Astrocyte of the hippocampus (primary cell): ENCODE measurements at places on chromosomes 16 and 17.

GRCh38 chr17:78537217-78537860 is 39.9 kb downstream of the DNAH17 start:
- no peak for DNase-seq

DNA sequence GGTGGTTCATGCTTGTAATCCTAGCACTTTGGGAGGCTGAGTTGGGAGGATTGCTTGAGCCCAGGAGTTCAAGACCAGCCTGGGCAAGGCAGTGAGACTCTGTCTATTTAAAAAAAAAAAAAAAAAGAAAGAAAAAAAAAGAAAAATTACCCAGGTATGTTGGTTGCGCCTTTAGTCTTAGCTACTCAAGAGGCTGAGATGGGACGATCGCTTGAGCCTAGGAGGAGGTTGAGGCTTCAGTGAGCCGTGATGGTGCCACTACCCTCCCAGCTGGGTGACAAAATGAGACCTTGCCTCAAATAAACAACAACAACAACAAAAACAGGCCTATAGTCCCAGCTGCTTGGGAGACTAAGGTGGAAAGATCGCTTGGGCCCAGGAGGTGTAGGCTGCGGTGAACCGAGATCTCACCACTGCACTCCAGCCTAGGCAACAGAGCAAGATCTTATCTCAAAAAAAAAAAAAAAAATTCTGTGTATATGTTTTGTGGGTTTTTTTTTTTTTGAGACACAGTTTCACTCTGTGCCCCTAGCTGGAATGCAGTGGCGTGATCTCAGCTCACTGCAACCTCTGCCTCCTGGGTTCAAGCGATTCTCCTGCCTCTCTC is 12.5 kb upstream of the ANKRD40CL start:
- no peak for DNase-seq

GRCh38 chr16:2275476-2276367 is 7.8 kb upstream of the RNPS1 start:
- DNase-seq = no peak

DNA sequence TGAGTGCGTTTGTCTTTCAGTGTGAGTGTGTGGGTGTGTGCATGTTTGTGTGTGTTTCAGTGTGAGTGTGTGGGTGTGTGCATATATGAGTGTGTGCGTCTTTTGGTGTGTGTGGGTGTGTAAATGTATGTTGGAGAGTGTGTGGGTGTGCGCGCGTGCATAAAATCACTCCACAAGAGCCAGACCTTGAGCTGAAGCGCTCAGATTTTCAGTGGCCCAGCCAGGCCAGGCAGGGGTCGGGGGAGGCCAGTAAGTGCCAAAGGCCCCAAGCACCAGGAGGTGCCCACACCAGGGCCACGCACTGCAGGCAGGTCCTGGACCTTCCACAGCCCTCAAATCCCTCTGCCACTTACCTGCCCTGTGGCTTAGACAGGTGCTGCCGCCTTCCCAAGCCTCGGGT is 184.0 kb downstream of the SOX9 start:
- DNase-seq = no peak

GRCh38 chr16:78583441-78583840 is 484.0 kb downstream of the WWOX start:
- DNase-seq = no peak

GRCh38 chr16:23334950-23335349 is 32.8 kb downstream of the SCNN1B start:
- DNase-seq = no peak

GRCh38 chr17:8674344-8675305 is 44.1 kb upstream of the MYH10 start:
- DNase-seq = no peak

- no peak for DNase-seq
These were observed 92.9 kb upstream of the CHMP6 start for GRCh38 chr17:80898716-80899115.

DNA sequence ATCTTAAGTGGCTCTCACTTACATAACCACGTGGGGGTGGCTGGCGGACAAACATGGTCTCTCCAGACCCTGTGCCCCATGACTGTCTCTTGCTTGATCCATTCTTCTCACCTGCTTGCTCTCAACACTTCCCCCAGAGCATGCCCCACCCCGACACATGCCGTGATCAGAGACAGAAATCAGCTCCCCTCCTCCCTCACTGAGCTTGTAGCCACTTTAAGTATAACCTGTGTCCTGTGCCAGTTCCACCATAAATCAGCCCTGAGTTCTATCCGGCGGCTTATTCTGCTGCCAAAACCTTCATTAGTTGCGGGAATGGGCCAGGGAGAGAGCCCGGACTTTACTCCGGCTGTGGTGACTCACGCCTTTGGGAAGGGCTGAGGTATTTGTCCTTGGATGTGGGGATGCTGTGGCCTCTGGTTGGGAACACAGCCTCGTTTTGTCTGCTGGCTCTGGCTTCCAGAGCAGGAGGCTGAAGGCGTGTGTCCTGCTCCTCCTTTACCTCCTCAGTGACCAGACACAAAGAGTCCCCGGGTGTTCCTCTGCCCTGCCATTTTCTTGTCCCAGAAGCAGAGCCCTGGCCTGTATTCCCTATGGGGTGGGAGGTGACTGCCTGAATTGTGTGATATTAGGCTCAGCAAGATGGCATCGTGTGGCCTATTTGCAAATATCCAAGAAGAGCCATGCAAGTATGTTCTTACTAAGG is 21.1 kb downstream of the ANKRD40 start:
- peak; percentile 96 for DNase-seq

DNA sequence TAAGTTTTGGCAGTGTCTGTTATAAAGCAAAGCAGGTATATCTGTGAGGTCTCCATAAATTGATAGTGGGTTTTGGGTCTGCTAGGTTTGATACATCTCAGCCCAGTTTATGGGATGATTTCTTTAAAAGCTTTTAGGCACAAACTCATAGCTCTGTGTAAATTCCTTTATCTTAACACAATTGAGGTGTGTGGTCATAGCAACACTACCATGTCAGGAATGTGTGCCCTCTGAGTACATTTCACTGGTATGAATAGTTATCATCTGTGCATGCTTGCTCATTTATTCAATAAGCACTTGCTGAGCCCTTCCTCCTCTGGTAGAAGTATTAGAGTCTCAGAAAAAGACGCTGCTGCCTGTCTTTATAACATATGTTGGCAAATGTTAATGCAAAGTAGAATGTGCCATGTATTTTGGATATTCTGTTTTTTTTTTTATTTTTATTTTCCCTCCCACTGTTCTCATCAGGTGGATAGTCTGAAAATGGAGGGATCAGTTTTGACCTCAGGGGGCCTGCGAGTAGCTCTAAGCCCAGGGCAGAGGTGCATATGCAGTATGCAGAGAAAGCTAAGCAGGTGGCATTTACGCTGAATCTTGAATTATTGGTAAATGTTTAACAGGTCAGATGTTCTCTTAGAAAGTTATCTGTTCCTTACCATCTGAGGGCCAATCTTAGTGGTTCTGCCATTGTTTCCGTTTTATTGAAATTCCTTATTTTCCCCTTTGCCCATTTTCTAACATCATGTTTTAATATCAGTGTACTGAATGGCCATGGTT is 90.7 kb downstream of the WNT3 start:
- DNase-seq = peak; percentile 85

DNA sequence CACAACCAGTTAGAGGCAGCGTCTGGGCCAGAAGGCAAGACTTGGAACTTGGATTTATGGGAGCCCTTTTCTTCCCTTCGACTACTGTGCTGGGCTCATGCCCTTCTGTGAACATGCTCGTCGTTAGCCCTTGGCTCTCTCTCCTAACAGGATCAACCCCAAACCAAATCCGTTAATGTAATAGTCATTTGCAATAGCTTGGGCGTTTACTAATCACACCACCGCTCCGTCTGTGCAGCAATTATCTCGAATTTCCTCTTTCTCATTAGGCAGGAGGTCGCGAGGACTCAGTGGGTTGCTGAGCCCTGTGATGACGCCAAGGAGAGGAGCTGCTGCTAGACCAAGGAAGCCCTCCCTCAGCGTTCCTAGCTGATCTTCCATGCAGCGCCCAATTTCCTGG is 114.7 kb downstream of the ENGASE start:
- DNase-seq = no peak

GRCh38 chr17:81253358-81254131 is 14.4 kb downstream of the NDUFAF8 start:
- peak; percentile 64 for DNase-seq

- peak; percentile 67 for DNase-seq
These were observed 1.5 kb downstream of the NTN1 start for GRCh38 chr17:9022573-9023391.

GRCh38 chr16:74034862-74035261 is 261.8 kb upstream of the PSMD7 start:
- DNase-seq = peak; percentile 30

GRCh38 chr17:30450125-30451027 is 26.8 kb upstream of the GOSR1 start:
- peak; percentile 14 for DNase-seq

DNA sequence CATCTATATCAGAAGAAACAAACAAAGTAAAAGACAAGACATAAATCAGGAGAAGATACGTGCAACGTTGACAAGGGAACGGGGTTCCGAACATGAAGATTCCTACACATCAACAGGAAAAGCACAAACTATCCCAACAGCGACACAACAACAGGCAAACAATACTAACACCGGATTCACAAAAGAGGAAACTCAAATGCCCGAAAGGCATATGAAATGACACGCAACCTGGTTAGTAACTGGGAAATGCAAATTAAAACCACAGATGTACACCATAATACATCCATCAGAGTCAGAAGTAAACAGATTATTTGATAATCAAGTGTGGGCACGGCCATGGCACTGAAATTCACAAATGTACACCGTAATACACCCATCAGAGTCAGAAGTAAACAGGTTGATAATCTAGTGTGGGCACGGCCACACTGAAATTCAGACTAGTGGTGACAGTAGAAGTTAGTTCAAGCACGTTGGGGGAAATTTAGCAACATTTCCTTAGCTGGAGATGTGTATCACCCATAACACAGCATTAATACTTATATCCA is 171.9 kb upstream of the RPH3AL start:
- no peak for DNase-seq

- no peak for DNase-seq
These were observed 5.1 kb downstream of the HEATR6 start for GRCh38 chr17:60073621-60074020.

DNA sequence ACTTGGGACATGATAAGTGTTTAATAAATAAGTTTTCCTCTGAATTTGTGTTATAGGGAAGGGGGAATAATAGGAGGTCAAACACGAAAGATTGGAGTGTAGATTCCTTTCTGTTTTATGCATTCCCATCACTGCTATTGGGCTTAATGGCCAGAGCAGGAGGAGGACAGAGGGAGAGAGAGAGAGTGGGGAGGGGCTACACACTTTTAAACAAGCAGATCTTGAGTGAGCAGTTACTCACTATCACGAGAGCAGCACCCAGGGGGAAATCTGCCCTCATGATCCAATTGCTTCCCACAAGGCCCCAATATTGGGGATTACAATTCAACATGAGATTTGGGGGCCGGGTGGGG is 505.0 kb downstream of the GRIN2A start:
- DNase-seq = no peak

GRCh38 chr17:68054296-68054900 is 18.9 kb downstream of the KPNA2 start:
- DNase-seq = peak; percentile 81

DNA sequence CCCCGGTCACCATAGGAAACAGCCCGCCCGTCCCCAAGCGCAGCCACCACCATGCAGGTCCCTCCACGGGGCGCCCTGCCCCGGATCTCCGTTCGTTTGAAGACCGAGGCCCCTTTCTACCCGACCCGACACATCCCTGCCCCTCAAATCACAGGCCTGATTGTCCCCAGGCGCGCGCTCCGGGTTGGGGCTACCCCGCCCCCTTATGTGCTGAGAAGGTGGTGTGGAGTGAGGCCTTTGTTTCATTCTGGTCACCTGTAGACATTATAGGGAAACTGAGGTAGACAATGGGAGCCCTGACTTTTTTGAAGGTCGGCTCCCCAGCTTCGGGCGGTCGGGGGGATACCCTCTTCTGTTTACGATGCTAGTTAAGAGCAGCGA is 763 bp upstream of the ACTG1 start:
- peak; percentile 77 for DNase-seq

DNA sequence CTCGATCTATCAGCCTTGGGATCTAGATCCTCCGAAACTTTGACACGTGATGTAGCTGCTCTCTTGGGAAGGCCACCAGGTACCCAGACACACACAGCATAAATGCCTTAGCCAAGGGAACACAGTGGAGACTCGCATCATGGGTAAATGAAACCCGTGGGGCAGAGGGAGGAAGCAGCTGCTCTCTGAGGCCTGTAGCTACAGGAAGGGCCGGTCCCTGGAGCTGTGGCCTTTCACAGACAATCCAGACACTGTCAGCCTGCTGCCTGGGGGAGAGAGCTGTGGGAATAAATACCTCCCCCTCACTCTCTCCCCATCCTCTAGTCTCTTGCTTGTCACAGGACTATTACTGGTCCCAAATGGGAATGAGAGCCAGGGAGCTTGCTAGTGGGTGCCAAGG is 351.2 kb downstream of the UTP18 start:
- no peak for DNase-seq

- DNase-seq = peak; percentile 55
These were observed 138.0 kb downstream of the NLK start for GRCh38 chr17:28180449-28180848.

DNA sequence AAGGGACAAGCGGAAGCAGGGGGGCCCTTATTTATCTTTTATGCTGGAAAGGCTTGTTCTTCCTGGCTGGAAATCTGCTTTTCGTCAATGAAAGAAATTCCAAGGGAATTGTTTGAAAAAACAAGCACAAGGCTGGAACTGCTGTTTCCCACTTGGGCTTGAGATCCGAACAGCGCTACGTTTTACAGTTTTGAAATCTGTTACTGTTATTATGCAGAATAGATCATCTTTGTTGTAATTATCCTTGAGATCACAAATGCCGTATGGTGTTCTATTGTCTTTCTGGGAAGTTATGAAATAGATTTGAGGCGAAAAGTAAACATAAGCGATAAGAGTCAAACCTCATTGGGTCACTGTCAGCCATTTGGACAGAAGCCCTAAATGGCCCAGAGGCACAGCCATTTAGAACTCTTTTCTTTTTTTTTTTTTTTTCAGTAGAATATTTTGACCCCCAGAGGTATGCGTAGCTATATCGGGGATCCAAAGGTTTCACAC is 223.3 kb downstream of the IRX3 start:
- no peak for DNase-seq

DNA sequence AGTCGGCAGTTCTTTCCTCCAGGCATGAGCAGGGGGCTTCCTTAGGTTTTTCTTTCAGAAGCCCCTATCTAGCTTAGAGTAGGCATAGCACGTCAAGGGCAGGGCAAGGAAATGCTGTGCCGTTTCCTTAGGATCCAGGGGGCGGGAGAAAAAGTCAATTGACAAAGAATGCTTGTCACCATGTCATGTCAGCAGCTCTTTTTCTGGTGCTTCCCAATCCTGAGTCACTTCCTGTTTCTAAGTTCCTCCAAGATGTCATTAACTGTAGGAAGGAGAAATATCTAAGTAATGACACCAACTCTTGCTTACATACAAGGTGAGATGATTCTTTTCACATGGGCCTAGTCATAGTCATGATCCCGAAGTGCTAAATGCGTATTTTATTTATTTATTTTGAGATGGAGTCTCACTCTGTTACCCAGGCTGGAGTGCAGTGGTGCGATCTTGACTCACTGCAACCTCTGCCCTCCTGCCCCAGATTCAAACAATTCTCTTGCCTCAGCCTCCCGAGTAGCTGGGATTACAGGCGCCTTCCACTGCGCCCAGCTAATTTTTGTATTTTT is 35.2 kb downstream of the GJC1 start:
- peak; percentile 59 for DNase-seq
